ENCODE measurements at places on chromosomes 2 and 18. TPM values are rescaled to one million over a fixed set of nuclear protein-coding genes. Genes with fewer than 3 reads are reported as not detected.

The CAPG gene
- 18.1 TPM for total RNA-seq

DNA sequence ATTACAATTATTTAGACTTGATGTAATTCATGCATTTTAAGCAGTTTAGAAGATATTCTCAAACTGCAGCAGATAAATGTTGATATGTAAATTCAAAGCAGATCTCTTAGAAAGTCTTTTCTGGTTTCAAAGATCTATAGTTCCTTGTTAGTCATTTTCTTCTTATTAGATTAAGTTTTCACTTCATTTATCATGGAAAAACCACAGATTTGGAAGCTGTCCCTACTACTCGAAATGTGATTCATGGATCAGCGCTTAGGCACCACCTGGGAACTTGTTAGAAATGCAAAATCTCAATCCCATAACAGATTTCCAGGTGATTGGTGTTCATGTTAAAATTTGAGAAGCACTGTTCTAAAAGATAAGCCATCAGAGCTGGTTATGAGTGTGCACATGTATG, 92.8 kb upstream of the CDH2 start:
- DNase-seq: no peak

The RAB11FIP5 gene
- total RNA-seq: 4.3 TPM

- no peak for DNase-seq
Measured at GRCh38 chr2:7127156-7127555, 209.9 kb downstream of the RNF144A start.

DNA sequence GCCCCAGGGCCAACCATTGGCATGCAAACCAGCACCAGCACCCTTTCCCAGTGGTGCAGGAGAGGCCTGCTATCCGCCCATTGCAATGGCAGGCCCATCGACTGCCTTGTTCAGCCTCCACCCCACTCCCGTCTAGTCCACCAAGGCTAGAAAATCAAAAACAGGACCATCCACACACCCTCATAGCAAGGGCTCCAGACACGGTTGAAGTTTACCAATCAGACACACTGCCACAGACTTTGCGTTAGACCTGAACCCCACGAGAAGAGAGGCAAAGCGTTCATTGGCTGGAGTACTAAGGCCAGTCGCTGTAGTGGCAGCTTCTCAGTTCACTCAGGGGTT, 95.3 kb upstream of the TEX51 start:
- no peak for DNase-seq

DNA sequence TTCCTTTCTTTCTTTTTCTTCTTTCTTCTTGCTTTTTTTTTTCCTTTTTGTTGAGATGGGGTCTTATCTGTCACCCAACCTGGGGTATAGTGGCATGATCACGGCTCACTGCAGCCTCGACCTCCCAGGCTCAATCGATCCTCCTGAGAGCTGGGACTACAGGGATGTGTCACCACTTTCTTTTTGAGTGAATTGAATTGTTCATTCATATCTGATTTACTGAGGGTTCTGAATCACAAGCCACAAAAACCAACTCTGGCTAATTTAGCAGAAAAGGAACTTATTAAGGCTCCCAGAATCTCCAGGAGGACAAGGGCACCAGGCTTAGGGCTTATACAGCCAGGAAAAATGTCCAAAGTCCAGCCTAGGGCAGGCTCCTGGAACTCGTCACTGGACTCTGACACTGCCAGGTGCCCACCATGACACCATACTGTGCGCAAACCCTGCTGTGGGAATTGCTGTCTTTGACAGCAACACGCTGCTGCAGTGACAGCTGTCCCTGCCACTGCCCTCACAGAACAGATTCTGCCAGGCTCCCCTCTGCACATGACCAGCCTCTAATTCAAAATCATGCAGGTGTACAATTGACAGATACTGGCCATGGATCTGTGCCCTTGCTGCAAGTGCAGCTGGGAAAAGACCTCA, 42.9 kb upstream of the EML6 start:
- DNase-seq: peak; percentile 46

DNA sequence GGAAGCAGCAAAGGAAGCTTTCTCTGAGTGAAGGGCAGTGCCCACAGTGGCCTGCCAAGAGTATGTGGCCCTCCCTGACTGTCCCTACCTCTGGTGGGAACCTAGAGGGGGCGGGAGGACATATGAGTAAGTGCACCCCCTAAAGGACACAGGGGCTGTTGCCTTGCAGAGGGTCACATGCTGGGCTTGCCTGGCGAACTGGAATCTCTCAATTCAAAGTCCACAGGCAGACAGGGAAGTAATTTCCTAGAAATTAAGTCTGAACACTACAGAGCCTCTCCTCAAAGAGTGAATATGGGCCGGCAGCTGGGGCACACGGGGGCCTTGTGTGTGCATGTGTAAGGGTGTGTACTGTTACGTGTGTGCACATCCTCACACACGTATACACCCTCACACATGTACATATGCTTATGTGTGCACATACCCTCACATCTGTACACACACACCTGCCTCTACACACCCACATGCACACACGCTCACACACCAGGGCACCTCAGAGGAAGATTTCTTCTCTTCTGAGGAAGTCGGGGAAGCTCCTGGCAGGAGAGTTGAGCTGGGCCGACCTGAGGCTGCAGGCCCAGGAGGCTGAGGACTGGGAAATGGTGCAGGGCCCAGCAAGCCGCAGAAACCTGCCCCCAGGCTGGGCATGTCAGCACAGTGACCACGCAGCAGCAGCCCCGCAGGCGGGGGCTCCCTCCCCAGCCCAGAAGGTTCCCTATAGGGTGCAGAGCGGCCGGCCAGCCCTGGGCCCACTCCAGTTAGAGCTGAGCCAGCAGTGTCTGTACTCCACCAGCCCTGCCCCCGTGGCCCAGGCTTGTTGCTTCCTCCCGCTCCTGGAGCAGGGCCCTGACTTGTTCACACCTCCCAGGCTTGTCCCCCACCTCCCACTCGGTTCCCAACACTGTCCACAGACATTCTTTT, 77.4 kb upstream of the TAF1B start:
- DNase-seq: no peak

GRCh38 chr2:238242731-238243495, 3.1 kb upstream of the HES6 start:
- DNase-seq: no peak

The CNTNAP5 gene
- total RNA-seq: not detected

- DNase-seq: no peak
Measured at GRCh38 chr2:12441750-12442475, 274.8 kb upstream of the TRIB2 start.

DNA sequence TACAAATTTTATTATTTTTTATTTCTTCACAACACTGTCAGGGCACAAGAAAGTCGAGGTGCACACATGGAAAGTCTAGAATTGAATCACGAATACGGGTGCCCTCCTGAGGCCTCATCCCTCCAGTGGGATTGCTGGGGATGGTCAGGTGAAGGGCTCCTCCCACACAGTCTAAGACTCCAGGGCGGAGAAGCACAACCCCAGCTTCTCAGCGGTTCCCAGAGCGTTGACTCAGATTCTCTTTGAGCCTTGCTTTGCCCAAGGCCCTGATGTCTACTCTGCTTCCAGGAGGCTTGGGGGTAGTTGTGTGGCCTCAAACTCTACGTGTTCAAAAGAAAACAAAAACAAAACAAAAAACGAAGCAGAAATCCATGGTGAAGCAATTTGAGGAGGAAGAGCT, 108.4 kb downstream of the LYPD6B start:
- DNase-seq: no peak

DNA sequence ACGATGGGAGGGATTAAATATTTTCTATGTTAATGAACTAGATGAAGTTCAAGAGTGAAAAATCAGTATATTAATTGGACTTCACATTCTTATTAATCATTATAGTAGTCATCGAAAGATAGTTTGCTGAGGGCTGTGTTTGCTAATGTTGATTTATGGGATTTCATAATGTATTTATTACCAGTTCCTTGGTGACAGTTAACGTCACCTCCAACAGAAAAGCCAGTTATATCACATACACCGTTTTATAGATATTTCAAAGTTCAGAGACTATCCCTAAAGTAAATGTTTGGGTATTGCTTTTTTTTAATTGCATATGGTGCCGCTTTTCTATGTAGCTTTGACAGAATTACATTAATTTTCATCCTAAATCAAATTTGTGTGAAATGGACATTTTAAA, 49.4 kb upstream of the SP5 start:
- DNase-seq: no peak

- DNase-seq: no peak
Measured at GRCh38 chr2:198697218-198697617, 760.5 kb downstream of the SATB2 start.

GRCh38 chr2:40372283-40372985, 79.5 kb downstream of the SLC8A1 start:
- no peak for DNase-seq

The CLEC4F gene
- total RNA-seq: not detected

DNA sequence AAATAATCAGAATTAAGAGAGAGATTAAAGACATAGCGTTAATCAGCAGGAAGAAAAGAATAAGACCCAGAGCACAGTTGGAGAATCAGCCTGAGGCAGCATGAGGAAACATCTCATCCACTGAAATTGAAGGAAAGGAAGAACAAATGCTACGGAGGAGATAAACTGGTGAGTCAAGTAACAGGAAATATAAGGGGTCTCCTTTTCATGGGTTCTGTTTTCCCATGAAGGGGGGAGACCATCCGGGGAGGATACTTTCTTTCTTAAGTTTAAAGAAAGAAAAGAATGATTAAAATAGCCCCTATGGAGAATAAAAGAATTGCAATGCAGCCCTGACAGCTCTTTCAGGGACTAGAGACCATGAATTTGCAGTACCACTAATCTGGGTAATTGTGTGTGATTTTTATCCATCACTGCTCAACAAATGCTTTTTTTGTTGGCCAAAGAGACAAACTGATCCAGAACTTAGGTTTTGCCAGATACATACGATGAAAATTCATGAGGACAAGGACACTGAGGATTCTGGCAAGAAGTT, 17.7 kb downstream of the ROCK2 start:
- DNase-seq: no peak

DNA sequence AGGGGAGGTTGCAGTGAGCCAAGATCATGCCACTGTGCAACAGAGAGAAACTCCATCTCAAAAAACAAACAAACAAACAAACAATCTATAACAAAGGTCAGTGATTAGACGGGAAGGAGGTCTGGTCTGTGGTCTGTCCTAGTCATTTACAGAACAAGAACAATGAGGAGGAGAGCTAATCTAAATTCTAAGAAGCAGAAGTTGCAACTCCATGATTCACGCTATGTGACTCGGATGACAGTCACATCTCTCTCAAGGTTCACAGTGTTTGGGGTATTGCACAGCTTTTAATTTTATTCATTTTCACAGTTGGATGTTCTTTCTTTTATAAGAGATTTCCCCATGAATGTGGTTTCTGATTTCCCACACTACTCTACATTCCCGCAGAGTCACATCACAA, 218.7 kb upstream of the PIEZO2 start:
- no peak for DNase-seq

The FARSB gene
- total RNA-seq: 68.6 TPM

GRCh38 chr2:34997779-34998178, 1357.8 kb upstream of the CRIM1 start:
- DNase-seq: no peak

DNA sequence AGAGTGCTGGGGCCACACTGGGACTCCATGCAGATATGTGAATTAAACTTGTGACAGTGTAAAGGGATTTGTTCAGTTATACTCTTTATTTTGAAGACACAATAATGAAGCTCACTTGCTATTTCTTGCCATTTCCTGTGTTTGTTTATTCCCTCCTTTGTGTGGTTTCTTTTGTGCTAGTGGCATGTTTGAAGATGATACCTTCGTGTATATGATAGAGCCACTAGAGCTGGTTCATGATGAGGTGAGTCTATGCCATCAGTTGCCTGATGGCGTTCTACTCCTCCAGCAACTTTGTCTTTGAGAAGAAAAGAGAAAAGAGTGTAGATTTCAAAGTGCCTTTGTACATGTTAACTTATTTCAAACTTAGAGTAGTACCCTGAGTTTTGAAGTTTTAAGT, 99.2 kb upstream of the FAM237A start:
- DNase-seq: no peak

The ME2 gene
- 153 TPM for total RNA-seq

DNA sequence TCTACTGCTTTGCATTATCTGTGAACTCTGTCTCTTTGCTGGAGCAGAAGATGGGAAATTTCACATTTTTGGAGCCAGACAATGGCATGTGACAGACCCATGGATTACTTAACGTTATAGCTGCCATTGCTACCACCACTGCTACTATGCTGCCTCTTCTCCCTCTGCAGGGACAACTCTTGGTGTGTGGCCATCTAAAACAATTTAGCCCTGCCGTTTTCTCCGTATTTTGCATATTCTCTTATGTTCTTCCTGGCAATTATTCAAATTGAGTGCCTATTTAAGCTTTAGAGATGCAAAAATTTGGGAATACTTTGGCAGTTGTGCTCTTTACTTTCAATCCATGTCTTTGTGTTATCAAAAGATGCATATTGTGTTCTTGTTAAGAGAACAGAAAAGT, 386.8 kb downstream of the XIRP2 start:
- DNase-seq: no peak

DNA sequence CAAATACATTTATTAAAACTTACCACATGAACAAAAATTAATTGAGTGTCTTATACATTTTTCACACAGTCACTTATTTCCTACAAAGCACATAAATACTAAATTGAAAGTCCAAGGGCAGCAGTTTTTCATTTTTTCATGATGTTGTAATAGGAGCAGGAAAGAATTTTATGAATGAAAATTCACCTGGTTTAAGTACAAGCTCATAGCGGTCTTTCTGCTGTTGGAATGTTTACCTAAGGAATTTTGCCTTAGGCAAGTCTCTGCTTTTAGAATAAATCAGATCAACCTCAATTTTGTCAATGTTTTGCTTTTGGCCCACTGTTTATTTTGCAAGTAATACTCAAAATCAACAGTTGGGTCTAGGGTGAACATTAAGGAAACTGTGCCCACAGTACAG, 40.0 kb downstream of the ETAA1 start:
- DNase-seq: no peak

All from activated naive CD8-positive, alpha-beta T cell treated with anti-CD3 and anti-CD28 coated beads for 36 hours (primary cell).